Muscle of back (tissue), 13 donors: ENCODE measurements at places on chromosomes 13 and 19. TPM values are rescaled to one million over a fixed set of nuclear protein-coding genes. Genes with fewer than 3 reads are reported as not detected.

ZNF100 gene
- 6.8 TPM for polyA plus RNA-seq

BORCS8 gene
- 13.7 TPM for polyA plus RNA-seq

LGALS16 gene
- polyA plus RNA-seq, result not detected

ZC3H13 gene
- 44.1 TPM for polyA plus RNA-seq

LACC1 gene
- 1.2 TPM for polyA plus RNA-seq

GRCh38 chr13:79867254-79867653, 386.3 kb downstream of the NDFIP2 start:
- peak; percentile 20 for DNase-seq

- DNase-seq, result no peak
These were observed 20.3 kb upstream of the TMTC4 start for GRCh38 chr13:100694722-100695508.
